ENCODE measurements at places on chromosomes 2 and 18.

DNA sequence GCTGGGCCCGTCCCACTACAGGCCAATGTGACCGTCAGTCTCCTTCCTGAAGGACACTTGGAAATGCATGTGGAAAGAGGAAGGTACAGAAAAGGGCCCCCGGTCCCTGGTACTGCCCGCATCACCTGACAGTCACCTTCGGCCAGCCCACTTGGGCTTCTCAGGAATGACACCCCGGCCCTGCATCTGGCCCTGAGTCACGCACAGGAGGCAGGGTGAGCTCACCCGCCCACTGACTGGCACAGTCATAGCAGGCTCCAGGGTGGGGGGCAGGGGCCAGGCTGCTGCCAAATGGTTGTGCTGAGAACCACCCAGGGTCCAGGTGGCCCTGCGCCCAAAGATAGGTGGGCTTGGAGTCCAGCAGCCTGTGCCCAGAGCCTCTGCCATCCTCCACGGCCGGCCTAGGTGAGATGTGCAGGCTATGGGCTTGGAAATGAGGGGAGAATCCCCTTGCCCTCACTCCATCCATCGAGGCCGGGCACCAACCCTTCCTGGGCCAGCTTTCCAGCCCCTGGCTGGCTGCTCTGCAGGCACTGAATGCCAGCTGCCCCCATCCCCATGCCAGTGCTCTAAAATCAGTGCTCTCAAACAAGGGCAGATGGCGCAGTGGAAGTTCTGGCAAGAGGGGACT, 14.1 kb downstream of the EMX1 start:
- peak; percentile 57 for DNase-seq

DNA sequence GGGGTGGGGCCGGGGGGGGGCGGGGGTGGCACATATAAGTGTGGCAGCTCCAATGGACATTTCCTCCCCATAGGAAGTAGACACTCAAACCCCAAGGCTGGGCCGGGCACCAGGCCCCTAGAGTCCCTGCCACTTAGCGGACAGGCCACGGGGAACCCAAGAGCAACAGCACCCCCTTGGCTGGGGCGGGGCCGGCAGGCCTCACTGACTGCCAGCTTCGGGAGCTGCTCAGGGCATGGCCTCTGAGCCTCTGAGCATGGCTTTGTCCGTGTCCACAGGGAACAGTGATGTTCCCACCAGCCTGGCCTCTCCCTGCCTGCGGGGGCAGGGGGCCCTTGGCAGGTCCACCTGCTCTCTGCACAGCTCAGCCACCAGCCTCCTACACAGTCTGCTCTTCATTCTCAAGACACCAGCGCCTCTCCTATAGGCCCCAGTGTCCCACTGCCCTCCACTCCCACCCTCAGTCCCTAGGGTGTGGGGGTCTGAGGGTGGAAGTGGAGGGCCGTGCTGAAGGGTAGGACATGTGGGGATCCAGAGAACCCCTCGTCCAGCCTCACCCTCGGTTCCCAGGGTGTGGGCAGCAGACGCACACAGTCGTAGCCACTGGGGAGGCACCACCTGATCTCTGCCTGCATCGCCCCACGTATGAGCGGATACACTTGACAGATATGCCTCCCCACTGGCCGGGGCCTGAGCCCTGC, 106.7 kb downstream of the FAM210A start:
- DNase-seq, result no peak

DNA sequence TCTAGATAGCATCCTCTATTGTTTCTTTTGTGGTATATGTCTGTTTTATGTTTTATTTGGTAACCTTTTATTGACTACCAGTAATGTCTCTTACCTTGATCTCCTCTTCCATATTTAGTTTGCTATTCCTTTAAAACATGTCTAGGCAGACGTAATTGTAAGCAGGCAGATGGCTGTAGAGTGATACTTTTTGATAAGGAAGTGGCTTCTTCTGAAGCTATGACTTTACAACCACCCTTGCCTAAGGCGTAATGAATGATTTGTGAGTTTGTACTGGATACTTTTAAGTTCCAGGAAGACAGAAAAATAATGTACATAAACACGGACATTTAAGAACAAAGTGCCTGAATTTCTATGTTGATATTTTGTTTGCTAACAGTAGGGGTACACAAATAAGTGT, 85.6 kb downstream of the ZNF804A start:
- DNase-seq, result no peak

DNA sequence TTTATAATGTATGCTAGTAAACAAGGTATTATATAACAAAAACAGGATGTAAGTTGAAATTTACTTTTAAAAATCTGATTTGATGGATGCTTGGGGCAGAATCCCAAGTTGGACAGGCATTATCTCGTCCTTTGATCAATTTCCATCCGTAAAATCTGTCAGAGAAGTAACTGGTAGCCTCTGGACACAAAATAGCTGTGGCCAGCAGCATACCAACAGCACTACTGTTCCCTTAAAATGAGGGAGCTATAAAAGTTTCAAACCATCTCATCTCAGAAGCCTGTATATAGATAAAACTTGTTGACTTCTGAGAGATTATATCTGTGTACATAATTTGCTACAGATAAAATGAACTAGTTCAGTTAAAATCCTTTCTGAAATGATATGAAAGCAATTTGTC, 14.7 kb upstream of the METAP1D start:
- no peak for DNase-seq

Measured in MCF 10A (cell line).